NCI-H1417 treated with DMSO at 0.1 percent for 48 hours (cell line): ENCODE measurements at places on chromosomes 5 and 9.

DNA sequence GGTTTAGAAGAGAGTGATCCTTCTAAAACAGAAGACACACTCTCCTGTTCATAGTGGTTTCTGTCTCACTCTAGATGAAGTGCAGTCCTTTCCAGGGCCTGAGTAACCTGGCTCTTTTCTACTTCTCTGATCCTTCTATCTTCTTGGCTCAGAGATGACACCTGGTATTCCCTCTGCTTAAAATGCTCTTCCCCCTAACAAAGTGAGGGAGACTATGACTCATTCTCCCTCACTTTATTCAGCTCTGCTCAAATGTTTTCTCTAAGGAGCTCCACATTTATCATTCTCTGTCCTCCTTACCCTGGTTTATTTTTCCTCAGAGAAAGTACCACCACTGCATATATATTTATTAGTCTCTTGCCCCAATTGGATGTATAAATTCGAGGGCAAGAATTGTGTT is 24.6 kb downstream of the TUT7 start:
- no peak for DNase-seq

GRCh38 chr9:21153336-21154017 is 11.8 kb upstream of the IFNW1 start:
- DNase-seq, result no peak

GRCh38 chr9:136985027-136985602 is 2.3 kb downstream of the LCNL1 start:
- no peak for DNase-seq

DNA sequence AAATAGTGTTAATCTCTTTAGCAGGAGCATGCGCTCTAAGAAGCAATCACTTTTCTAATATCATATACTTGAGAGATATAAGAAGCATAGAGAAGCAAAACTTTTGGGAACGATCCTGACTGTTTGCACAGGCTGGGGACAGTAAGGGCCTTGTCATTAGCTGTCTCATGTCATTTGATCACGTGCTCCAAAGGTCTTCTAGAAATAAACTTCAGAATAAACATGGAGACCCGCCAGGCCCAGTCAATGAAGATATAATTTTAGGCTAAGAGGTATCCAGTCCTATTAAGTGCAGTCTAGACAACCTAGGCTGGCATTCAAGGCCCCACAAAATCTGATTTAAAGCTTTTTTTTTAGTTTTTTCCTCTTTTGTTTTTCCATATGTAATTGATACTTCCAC is 111.0 kb upstream of the APC start:
- DNase-seq, result no peak

GRCh38 chr9:131276094-131276888 is at the start of gene FAM78A:
FAM78A (minus strand) TSS chr9:131276510; CDS start chr9:131276179, 331 bp downstream.
- DNase-seq, result no peak

GRCh38 chr5:86374611-86375010 is 243.1 kb upstream of the COX7C start:
- no peak for DNase-seq

DNA sequence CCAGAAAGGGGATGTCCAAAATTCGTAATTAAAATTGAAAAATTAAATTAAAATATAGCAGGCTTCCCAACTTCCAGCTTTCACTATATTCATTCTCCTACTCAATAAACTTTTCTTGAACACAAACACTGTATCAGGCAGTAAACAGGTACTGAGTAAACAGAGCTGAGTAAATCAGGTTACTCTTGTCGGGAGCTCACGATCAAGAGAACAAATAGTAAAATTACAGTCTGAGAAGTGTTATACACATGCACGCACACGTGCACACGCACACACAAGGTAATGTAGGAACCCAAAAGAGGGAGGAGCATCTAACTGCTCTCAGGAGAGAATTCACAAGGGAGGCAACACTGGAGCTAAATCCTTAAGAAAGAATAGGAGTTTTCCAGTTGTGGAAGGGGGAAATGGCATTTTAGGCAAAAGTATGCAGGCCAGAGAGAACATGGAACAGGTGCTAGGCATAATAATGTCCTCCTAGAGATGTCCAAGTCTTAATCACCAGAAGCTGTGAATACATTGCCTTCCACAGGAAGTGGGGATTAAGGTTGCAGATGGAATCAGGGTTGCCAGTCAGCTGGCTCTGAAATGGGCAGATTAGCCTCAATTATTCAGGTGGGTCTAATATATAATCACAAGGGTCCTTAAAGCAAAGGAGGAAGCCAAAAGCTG is 598.8 kb upstream of the BRINP1 start:
- DNase-seq, result no peak

GRCh38 chr9:114184071-114184470 is 28.7 kb downstream of the COL27A1 start:
- DNase-seq, result no peak

GRCh38 chr9:18605766-18606180 is 131.8 kb downstream of the ADAMTSL1 start:
- DNase-seq, result no peak

DNA sequence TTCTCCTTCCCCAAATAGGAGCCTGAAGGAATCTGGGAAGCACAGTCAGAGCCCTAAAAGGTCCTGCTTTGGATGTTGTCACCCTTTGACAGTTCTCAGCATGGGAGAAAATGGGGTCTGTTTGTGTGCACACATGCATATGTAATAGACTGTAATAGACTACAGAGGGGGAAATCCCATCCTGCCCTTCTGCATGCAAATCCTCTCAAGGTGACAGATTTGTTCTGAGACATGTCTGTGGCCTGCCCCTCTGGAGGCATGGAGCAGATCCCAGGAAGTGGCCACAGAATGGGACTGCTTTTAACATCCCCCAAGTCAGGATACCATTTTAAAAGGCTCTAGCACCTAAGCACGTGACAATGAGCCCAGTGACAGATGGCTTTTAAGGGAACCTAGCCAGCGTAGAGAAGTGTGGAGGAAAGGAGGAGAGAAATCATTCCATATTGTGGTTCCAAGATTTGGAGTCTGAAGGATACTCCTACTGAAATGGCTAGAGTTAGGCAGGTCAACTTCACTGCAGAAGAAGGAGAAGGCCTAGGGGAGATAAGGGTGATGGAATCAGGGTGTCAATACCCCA is 483.5 kb downstream of the SPOCK1 start:
- no peak for DNase-seq

DNA sequence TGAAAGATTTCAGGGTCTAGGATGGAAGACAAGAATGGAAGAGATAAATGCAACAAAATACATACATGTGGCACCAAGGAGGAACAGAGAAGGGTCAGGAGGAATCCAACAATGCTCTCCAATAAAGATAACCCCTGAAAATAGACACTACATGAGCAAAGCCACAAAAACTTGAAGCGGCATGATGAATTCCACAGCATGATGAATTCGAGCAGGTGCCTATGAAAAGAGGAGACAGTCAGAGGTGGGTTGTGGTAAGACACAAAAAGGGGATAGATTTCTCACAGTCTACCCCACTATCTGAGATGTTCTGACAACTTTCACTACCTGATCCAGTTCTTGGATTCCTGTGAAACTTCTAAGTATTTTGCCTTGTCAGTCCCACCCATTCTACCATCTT is 81.5 kb upstream of the PAPPA start:
- DNase-seq, result no peak

- DNase-seq, result no peak
Measured at GRCh38 chr9:23522952-23523351, 303.1 kb downstream of the ELAVL2 start.

DNA sequence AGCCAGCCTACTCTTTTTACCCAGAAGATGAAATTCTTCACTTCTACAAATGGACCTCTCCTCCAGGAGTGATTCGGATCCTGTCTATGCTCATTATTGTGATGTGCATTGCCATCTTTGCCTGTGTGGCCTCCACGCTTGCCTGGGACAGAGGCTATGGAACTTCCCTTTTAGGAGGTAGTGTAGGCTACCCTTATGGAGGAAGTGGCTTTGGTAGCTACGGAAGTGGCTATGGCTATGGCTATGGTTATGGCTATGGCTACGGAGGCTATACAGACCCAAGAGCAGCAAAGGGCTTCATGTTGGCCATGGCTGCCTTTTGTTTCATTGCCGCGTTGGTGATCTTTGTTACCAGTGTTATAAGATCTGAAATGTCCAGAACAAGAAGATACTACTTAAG is 16.6 kb downstream of the OCLN start:
- DNase-seq, result no peak

- DNase-seq, result no peak
Measured at GRCh38 chr5:108919591-108920326, 172.1 kb downstream of the FER start.

GRCh38 chr5:142870532-142871362 is 100.6 kb downstream of the ARHGAP26 start:
- no peak for DNase-seq

- no peak for DNase-seq
Measured at GRCh38 chr5:145445027-145445426, 390.1 kb downstream of the PRELID2 start.

GRCh38 chr5:149414405-149415065 is 35.4 kb upstream of the IL17B start:
- no peak for DNase-seq

- no peak for DNase-seq
Measured at GRCh38 chr5:151719228-151720000, 32.7 kb upstream of the SPARC start.

GRCh38 chr9:133659516-133659915 is 23.4 kb downstream of the DBH start:
- no peak for DNase-seq

- no peak for DNase-seq
Measured at GRCh38 chr5:78004559-78004958, 228.4 kb upstream of the TBCA start.

DNA sequence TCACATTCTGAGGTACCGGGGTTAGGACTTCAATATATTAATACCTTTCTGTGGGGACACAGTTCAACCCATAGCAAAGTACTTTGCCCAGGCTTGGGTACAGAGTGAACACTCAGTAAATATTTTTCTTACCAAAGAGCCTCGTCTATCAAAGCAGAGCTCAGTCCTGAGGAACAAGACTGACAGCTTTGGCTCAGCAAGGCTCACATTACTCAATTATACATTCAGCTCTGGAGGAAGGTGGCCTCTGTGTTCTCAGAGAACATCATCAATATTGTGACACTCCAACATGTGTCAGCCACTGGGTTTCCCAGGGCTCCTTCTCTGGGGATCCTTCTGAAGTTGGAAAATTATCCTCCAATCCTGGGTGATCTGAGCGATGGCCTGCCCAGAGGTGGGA is 186.4 kb downstream of the NMUR2 start:
- DNase-seq, result no peak

- no peak for DNase-seq
Measured at GRCh38 chr9:92988215-92988768, 41.0 kb downstream of the FGD3 start.

- DNase-seq, result no peak
Measured at GRCh38 chr9:133869674-133870405, 122.3 kb downstream of the VAV2 start.

DNA sequence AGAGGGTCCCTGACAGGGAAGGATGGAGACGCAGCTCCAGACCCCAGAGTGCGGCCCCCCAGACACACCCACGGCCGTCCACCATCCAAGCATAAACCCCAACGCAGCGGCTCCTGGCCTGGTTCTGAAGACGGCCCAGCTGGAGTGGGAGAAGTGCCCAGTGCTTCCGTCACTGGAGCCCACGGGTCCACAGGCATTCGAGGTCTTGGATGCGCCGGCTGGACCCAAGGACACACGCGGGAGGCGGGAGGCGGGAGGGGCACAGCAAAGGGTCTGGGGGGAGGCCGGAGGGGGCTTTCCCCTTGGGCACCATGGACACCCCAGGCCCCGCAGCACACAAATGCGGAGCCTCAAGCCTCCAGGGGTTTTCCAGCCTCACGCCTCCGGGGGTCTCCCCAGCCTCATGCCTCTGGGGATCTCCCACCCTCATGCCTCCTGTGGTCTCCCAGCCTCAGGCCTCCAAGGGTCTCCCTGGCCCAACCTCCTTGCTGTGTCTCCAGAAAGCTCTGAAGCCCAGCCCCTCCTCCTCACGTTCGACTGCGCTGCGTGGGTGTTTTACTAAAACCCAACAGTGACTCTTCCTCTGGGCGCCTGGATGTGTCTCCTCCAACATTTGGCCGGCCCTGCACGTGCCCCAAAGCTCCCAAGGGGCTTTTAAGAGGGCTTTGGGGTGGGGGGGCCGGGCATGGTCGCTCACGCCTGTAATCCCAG is 15.2 kb downstream of the EXD3 start:
- DNase-seq, result no peak

DNA sequence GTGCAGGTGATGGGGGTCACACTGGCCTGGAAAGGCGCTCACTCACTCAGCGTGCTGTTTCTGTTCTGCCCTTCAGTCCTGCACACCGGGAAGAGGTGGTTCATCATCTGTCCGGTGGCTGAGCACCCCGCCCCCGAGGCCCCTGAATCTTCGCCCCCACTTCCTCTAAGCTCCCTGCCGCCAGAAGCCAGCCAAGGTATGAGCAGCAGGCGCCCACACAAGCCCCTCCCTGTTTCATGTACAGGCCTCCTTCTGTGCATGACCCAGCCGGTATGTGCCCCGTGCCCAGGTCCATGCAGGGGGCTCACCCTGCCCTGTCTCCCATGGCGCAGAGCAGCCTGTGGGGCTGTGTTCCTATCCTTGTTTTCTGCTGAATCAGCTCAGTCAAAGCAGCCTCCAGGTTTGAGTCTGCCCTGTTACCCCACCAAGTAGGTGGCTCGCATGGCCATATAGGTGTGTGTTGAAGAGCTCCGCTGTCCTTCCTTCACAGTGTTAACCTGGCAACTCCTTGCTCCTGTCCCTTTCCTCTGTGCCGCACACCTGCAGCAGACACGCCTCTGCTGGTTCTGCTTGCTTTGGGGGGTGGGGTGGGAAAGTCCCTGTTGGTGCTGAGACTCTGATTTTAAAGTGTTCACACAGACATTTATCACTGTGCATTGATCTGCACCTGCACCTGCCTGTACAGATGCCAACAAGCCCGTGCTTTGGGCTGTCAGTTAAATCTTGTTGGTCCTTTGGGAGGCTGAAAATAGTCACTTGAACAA is 84.8 kb downstream of the WNK2 start:
- DNase-seq, result peak; percentile 85

- no peak for DNase-seq
Measured at GRCh38 chr5:78781611-78782286, 133.2 kb upstream of the LHFPL2 start.

GRCh38 chr9:113475031-113475430 is 11.5 kb downstream of the RGS3 start:
- DNase-seq, result no peak

GRCh38 chr9:99027443-99027842 is 77.5 kb upstream of the TGFBR1 start:
- DNase-seq, result no peak

DNA sequence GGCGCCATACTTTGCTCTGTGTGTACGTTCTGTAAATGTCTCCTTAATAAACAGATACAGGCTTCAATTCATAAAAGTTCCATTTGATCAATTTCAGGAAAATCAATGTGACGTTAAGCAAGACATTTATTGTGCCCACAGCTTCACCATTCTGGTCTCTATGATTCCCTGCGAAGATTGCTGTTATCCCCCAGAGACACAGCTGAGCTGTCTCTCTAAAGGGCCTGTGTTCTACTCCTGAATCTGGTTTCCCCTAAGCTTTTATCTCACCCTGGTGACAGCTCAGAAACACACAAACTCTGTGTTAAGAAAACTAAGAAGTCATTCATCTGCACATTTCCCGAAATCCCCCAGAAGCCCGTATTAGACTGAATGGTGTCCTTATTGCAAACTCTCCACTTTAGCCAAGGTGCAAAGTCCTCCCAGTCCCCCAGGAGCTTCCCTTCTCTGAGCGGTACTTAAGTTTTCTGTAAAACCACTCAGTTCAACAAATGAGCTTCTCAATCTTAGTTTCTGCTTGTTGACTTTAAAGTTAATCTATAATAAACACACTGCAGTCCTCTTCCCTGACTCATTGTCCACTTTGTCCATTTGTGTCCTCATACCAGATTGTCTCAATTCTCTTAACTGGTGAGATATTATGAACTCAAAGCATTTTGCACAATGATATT is 1.4 kb upstream of the C5orf15 start:
- DNase-seq, result no peak
